ENCODE measurements at places on chromosomes 2 and 18.

GRCh38 chr2:176421297-176422050 lies 152.2 kb downstream of the MTX2 start:
- H3K4me3 ChIP-seq: no peak overlapping the region
- no peaks in the 10 kb centered on the region for H3K4me1 ChIP-seq
- no peaks in the 10 kb centered on the region for H3K27me3 ChIP-seq
- no peak for DNase-seq

- no peak for DNase-seq
- no peaks in the 10 kb centered on the region for H3K36me3 ChIP-seq
Observed at GRCh38 chr2:217887841-217888701, 114.7 kb downstream of the TNS1 start.

- no peaks in the 10 kb centered on the region for H3K27me3 ChIP-seq
- no peak overlapping the region for H3K27ac ChIP-seq
- peaks cover 21% of the 10 kb centered on the region for H3K36me3 ChIP-seq
- H3K4me1 ChIP-seq: no peaks in the 10 kb centered on the region
- no peak for DNase-seq
- H3K4me3 ChIP-seq: no peak overlapping the region
Observed at GRCh38 chr2:71372042-71372441, 40.5 kb downstream of the ZNF638 start.

DNA sequence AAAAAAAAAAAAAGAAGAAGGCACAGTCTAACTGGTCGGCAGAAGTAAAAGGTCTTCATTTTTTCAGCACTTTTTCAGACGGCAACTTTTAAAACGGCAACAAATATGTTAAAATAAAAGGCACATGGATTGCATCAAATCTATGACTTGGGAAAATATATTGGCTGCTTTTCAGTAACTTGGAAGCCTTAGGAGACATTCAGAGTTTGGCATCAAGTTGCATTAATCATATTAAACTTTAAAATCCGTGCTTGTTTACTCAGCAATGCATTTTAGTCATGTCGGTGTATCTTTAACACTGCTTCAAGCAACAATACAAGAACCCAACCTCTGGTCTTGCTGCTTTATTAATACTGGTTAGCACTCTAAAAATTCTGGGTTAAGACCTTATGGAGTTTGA lies 111.1 kb downstream of the MEP1B start:
- DNase-seq: no peak
- no peaks in the 10 kb centered on the region for H3K36me3 ChIP-seq
- H3K4me3 ChIP-seq: no peak overlapping the region
- H3K27me3 ChIP-seq: no peaks in the 10 kb centered on the region
- H3K27ac ChIP-seq: no peak overlapping the region
- no peaks in the 10 kb centered on the region for H3K4me1 ChIP-seq

GRCh38 chr2:63056107-63057050 lies 5.7 kb downstream of the OTX1 start:
- no peak for DNase-seq
- peaks cover 2% of the 10 kb centered on the region for H3K27me3 ChIP-seq
- H3K4me3 ChIP-seq: no peak overlapping the region
- H3K4me1 ChIP-seq: no peaks in the 10 kb centered on the region
- no peak overlapping the region for H3K27ac ChIP-seq

- DNase-seq: no peak
- no peaks in the 10 kb centered on the region for H3K4me1 ChIP-seq
- H3K27me3 ChIP-seq: no peaks in the 10 kb centered on the region
Observed at GRCh38 chr18:64175432-64175831, 26.5 kb upstream of the LINC00305 start.
